ENCODE measurements at places on chromosomes 13 and 19. TPM values are rescaled to one million over a fixed set of nuclear protein-coding genes. Genes with fewer than 3 reads are reported as not detected.
A peak's percentile ranks its signal among the peaks of the same experiment; 100 is the strongest.

The MTIF3 gene
- 70.1 TPM for total RNA-seq

The KIR2DL1 gene
- total RNA-seq: not detected

- no peak for DNase-seq
These were observed 109.2 kb downstream of the SGCG start for GRCh38 chr13:23289917-23290357.

DNA sequence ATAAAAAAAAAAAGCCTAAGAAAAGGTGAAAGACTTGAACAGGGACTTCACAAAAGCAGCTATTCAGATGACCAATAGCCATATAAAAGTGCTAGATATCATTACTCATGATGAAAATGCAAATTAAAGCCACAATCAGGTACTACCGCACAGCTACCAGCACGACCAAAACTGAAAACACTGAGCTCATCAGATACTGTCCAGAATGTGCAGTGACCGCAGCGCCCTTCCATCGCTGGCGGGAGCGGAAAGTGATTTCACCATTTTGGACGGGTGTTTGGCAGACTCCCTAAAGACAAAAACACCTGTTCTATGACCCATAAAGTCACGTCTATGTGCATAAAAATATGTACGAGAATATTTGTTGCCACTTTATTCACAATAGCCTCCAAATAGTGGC is 60.7 kb downstream of the SLC6A16 start:
- no peak for DNase-seq

DNA sequence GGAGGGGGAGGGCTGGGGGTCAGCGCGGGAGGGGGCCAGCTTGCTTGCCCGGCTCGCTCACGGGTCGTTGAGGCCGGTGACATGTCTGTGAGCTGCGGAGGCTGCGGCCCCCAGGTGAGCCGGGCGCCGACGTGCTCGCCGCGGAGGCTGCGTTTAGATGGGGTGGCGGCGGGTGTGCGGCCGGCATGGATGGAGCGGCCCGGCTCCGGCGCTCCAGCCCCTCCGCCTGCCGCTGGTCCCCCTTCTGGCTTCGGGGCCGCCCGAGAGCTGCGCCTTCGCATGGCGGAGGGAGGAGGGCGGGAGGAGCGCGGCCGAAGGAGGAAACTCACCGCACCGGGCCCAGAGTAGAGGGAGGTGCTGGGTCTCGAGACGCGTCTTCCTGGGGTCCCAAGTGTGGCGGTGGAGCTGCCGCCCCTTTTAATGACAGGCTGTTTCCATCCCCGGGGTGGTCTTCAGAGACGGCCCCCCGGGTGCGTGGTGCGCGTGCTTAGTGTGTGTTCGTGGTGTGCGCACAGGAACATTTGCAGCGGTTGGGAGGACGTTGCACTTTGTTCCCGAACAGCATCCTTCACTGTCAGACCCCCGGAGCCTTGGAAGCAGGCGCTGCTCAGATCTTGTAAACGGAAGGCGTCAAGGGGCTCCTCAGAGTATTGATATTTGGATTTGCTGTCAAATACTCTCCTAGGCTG is at the start of gene AKAP11:
AKAP11 (plus strand) TSS at position 38 of the 689 bp plus-strand sequence. CDS start 14,197 bp downstream, outside the sequence.
- peak; percentile 60 for DNase-seq

DNA sequence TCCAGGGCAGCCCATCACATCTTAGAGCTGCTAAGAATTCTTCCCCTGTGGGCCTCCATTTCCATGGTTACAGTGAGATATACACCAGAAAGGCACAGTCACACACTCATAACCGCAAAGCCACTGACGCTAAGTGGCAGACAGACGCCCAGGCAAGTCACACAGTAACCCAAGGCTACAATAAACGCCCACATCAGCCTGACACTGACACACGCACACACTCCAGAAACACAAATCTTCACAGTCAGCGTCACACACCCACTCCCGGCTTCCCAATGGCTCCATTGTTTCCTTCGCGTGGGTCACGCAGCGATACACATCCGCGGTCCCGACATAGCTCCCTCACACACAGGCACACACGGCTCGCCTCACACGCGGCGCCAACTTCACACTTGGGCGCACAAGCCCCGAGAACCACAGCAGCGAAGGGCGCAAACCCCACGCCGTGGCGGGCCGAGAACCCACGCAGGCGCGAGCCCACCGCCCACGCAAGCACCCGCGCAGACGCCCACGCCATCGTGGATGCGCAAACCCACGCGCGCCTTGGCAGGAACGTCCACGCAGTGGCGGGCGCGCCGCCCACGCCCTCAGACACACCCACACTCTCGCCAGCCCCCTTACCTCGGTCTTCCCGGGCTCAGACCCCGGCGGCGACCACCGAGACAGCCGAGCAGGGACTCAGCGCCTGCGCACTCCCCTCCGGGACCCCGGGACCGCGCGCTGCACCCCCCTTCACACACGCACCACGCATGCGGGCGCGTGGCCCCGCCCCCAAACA is at the start of gene ZNF667:
ZNF667 (minus strand) TSS at position 695 of the 778 bp plus-strand sequence. CDS start 14,975 bp downstream, outside the sequence.
- DNase-seq: peak; percentile 11

DNA sequence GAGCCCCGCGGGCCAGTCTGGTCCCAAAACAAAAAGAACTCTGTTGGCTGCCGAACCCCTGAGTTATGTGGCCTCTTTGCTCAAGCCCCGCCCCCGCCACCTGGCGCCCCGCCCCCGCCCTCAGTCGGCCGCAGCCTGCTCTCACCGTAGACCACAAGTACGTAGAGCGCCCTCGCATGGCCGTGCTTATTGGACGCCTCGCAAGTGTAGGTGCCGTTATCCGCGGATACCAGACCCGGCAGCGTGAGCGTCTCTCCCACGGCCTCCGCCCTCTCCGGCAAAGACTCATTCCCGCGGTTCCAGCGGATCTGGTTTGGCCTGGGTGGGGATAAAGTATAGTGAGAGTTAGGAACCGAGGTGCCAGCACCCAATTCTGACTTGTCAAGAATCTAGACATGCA is 5.5 kb upstream of the ZNF428 start:
- DNase-seq: peak; percentile 28

DNA sequence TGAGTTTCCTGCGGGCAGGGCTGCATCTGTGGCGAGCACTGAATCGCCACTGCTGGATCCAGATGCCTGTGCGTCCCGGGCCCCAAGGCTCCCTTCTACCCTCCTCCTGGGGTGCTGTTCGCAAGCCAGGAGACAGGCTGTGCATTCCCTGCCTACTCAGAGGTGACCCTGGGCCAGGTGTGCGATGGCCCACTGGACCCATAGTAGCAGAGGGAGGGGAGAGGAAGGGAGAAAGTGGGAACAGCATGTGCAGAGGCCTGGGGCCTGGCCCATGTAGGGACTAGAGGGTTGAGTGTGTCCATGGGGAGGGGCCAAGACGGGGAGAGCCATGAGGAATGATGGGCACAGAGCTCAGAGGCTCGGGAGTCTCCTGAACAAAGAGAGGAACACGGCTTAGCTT is 27.3 kb downstream of the CARM1 start:
- no peak for DNase-seq

- no peak for DNase-seq
These were observed 827.6 kb downstream of the DACH1 start for GRCh38 chr13:71039440-71039839.

All from dermis blood vessel endothelial cell (primary cell).